ENCODE measurements at places on chromosomes 11 and 22.

- DNase-seq, result no peak
Measured at GRCh38 chr22:49479566-49479965, 348.1 kb downstream of the BRD1 start.

DNA sequence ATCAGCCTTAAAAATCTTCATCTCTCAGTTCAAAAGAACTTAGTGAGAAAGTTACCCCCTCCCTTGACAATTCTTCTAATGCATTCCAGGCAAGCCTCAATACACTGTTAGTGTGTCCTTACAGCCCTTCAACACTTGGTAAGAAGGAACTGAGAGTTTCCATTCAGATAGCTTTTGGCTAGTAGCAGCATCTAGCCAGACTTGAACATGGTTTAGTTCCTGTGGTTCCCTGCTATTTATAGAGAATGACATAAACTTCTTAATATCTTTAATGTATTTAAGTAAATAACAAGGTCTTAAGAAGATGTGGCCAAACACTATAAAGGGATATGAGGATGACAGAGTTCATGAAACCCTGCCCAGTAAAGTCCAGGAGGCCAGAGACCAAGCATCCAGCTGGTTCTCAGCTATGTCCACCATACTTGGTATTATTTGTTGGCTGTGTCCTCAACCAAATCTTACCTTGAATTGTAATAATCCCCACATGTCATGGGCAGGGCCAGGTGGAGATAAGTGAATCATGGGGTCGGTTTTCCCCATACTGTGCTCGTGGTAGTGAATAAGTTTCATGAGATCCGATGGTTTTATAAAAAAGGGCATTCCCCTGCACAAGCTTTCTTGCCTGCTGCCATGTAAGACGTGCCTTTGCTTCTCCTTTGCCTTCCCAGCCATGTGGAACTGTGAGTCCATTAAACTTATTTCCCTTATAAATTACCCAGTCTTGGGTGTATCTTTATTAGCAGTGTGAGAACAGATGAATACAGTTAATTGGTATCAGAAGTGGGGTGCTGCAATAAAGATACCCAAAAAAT lies 132.4 kb downstream of the LARGE1 start:
- DNase-seq, result no peak

- no peak for DNase-seq
Measured at GRCh38 chr22:43848366-43849171, 13.7 kb downstream of the SULT4A1 start.

DNA sequence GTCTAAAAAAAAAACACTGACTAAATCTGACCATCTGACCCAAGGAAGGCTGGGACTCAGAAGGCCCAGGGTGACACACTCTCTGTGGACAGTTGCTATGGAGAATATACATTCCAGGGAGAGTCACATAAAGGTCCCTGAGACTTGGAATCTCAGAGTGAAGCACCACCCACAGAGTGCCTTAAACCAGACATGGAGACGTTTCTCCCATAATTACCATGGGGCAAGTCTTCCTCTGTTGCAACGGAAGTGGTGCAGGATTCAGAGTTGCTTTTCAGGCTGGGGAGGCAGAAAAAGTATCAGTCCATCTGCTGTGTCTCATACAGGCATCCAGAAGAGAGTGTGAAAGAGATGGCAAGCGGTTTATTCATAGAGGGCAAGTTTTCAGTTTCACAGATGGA lies 58.7 kb upstream of the SLN start:
- no peak for DNase-seq

DNA sequence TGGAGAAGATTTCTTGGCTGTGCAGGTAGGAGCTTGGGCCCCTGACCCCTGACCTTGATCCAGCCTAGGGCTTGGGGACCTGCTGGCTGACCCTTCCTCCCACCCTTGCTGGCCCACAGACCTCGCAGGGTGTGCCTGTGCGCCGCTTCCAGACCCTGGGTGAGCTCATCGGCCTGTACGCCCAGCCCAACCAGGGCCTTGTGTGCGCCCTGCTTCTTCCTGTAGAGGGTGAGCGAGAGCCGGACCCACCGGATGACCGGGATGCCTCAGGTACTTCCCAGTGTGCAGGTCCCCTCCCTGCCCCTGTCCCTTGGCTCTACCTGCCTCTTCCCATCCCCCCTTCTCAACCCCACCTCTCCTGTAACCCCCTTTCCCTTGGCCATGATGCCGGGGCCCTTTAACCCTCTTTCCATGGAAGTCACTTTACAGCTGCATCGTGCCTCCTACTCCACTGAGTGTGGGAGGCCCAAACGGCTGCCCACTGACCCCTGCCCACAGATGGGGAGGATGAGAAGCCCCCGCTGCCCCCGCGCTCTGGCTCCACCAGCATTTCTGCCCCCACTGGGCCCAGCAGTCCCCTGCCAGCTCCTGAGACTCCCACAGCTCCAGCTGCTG lies 3.8 kb downstream of the INPPL1 start:
- DNase-seq, result no peak

DNA sequence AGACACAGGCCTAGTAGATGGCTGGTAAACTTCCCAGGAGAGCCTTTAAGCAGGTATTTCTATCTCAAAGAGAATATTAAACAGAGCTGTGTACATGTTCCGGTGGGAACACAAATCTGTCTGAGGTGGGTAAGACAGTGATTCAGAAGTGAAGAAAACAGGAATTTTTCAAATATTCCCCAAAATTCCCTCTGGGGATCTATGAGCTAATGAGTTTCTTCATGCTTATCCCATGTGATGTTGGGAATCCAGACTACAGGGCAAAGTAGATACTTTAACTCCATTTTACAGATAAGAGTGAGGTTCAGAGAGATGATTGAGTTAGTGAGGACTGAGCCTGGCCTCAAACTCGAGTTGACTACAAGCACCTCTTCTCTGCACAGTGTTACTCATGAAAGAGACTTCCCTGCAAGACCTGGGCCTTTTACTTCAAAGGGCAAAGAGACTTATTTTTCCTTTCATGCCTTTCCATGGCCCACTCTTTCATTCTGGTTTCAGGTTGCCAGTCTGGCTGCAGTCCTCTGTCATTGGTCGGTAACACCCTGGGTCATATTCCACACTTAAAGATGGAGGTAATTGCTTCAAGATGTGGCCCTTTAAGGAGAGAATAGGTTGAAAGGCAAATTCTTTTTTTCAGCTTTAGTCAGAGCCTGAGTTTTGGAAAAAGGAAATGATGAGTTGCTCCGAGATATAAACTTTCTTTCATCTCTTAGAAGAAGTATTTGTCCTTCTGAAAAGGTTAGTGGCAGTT lies 70.1 kb downstream of the CYB5R2 start:
- DNase-seq, result no peak

Measured in CD4-positive, alpha-beta T cell treated with Interleukin-15 for 1 hour (primary cell).